ENCODE measurements at places on chromosomes 4 and X.

- DNase-seq: peak; percentile 9
Measured at GRCh38 chr4:114349543-114350175, 248.9 kb upstream of the UGT8 start.

DNA sequence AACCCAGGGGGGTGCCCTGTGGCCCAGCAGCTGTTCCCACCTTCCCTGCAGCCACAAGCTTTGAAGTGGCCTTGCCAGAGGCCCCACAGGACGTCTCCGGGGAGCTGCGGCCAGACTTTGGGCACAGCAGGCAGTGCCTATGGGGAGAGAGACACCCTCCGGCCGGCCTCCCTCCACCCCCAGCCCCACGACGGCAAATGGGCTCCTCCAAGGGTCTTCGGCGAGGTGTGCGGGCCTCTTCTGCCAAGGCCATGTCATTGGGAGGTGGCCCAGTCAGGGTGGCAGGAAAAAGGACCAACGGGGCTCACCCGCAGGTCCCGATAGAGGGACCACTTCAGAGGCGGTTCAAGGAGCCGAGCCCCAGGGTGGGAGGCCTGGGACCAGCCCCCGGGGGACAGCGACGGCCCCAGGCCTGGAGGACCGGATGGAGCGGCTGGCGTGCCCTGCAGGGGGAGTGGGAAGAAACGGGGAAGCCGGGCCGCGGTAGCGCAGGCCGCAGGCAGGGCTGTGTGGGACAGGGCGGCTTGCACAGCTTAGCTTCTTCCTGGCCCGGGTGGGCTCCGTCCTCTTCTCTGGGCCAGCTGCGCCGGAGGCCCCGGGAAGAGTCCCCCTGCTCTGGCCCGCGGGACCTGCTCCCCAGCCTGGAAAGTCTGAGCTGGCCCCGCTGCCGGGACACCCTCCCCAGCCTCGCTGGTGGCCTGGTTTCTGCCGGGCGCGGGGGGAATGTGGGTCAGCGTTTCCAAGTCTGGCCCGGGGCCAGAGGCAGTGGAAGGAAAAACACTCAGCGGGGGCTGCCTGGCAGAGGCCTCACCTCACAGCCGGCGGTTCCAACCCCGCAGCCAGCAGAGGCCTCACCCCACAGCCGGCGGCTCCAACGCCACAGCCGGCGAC is 21.9 kb upstream of the SPON2 start:
- no peak for DNase-seq

GRCh38 chr4:182207830-182208396 is 35.3 kb upstream of the TENM3 start:
- peak; percentile 73 for DNase-seq

- no peak for DNase-seq
Measured at GRCh38 chr4:109611045-109611646, 51.1 kb downstream of the MCUB start.

DNA sequence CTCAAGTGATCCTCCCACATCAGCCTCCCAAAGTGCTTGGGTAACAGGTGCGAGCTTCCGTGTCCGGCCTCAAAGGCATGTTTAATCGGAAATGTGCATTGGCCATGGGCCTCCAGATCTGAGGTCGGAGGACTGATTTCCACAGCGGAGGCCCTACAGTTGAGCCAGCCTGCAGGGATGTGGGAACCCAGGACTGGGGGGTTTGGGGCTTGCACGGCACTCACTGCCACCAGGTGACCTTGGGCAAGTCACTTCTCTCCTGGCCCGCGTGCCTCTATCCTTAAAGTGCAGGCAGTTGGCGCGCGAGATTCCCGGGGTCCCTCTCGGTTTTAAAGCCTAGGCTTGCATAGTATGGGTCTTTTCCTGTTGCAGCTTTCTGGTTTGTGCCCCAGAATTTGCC is 18.3 kb upstream of the WFS1 start:
- no peak for DNase-seq

DNA sequence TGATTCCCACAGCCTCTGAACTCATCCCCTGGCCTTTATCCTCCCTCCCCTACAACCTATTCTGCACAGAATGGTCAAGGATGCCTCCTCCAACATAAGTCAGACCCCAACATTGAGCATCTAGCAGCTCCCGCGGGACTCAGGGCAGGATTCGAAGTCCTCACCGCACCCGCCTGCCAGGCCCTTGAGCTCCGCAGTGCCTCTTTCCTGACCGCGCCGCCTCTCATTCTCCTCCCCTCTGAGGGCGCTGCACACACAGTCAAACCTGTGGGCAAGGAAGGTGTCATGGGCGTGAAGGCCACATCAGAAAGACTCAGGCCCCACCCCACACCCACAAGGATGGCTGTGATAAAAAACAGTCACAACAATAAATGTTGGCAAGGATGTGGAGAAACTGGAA is 84.1 kb downstream of the CPZ start:
- no peak for DNase-seq

- no peak for DNase-seq
Measured at GRCh38 chr4:112279025-112279881, 6.5 kb downstream of the TIFA start.

- no peak for DNase-seq
Measured at GRCh38 chr4:113328514-113328913, 279.1 kb downstream of the ANK2 start.

- no peak for DNase-seq
Measured at GRCh38 chr4:37451656-37452055, 207.1 kb downstream of the NWD2 start.

DNA sequence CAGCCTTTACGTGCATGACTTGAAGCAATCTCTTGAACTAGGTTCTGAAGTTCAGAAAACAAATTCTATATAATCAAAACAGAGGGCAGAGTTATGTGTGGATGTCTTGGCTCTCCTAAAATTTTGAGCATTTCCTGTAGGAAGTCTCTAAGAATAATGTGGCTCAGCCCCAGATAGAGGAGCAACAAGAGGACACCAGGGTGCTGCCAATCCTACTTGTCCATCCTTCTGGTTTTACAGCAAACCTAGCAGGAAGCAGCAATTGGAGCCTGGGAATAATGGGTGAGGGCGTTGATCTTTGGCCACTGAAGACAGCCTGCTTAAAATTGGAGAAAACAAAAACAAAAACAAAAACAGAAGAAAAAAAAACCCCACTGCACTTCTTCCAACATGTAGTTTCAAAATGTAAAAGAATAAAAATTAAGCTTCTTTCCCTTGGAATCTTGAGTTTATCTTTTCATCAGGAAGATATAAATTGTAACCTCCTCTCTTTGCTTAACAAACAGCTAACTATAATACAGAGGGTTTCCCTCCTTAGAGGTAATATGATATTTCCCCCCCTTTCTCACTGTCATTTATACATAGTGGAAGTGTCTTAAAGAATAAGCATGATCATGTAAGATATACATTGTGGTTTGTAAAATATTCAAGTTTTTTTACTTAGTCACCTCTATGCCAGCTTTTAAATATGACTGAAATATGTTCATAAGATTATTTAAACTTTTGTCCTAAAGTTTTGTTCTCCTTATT is 130.6 kb downstream of the FBXO8 start:
- no peak for DNase-seq

- no peak for DNase-seq
Measured at GRCh38 chr4:108674356-108674977, 24.1 kb downstream of the OSTC start.

GRCh38 chr4:17232566-17233253 is 279.2 kb downstream of the QDPR start:
- peak; percentile 31 for DNase-seq

DNA sequence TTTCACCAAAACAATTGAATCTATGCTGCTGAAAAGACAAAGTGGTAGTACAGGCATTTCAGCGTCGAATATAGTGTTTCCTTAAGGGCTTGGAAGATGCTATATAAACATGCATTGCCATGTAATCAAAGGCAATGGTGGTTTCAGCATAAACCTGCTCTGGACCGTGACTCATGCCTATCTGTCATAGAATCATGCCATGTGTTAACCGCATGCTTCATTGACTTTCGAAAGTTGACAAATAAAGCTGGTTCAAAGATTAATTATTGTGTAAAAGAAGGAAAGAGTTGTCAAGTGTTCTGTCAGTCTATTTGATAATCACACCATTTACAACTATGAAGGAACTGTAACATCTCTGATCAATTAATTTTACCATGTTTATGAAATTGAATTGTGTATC is 83.2 kb downstream of the FUNDC1 start:
- DNase-seq: no peak

DNA sequence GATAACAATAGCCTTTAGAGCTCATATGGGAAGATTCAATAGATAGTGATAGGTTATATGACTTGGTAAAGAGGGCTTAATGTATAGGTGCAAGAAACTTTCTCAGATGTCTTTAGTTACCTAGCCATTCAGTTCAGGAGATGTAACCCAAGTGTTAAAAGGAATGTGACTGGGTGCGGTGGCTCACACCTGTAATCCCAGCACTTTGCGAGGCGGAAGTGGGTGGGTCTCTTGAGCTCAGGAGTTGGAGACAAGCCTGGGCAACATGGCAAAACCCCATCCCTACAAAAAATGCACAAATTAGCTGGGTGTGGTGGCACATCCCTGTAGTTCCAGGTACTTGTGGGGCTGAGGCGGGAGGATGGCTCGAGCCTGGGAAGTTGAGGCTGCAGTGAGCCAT is 7.9 kb downstream of the TET2 start:
- no peak for DNase-seq

DNA sequence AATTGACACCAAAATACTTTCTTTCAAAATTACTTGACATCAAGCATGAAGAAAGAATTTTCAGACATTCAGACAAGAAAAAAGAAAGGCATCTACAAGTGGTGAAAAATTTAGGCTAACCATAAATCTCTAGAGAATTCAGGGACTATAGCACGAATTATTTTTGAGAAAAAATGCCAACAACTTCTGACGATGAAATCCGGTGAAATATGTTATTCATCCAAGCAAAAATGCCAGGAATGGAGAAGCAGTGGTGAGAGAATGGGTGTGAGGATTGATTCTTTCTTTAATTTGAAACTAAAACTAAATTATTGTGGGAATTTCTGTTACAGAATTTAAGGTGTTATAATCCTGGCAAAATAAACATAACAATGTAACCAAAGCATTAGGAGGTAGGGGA is 69.4 kb upstream of the SORBS2 start:
- DNase-seq: peak; percentile 18

- no peak for DNase-seq
Measured at GRCh38 chrX:102985192-102985591, 48.1 kb downstream of the RAB40AL start.

DNA sequence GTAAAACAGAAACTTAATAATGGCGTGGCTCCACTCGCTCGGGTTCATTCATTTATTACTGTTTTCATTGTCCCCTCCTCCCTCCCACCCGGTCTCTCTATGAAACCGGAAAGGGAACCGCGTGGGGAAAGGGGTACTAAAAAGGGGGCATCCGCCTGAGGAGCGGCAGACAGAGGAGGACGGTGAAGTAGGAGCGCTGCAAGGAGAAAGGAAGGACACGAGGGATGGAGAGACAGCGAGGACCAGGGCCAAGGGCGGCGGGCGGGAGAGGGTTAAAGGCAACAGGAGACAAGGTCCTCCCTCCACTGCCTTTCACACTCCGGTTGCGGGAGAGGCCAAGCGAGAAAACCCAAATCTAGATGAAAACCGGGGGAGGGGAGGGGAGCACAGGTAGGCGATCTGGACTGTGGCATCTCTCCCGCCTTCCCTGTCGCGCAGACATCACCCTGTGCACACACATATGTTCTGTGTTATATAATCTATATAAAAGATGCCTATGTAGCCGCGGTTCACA is 829 bp downstream of the ELOVL6 start:
- DNase-seq: no peak

GRCh38 chr4:66429276-66429675 is 759.0 kb upstream of the EPHA5 start:
- DNase-seq: no peak
